ENCODE measurements at places on chromosomes 11 and 22.

DNA sequence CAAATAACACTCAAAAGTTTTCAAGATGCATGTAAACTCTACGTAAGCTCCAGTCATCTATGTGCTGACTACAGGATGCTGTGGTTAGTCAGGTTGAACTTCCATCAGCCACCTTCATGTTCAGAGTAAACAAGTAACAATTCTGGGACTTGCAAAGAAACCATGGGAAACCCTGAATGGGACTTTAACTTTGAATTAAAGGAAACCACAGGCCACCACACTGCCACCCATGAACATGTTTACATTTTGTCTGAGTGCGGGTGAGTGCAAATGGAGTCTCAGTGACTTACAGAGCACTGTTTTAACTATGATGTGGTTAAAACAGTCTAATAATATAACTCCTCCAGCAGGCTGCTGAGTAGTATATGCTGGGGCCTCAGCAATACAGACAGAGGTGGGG is 12.9 kb upstream of the SYTL2 start:
- DNase-seq: no peak

- DNase-seq: no peak
These were observed 33.7 kb downstream of the APLP2 start for GRCh38 chr11:130103296-130103814.

DNA sequence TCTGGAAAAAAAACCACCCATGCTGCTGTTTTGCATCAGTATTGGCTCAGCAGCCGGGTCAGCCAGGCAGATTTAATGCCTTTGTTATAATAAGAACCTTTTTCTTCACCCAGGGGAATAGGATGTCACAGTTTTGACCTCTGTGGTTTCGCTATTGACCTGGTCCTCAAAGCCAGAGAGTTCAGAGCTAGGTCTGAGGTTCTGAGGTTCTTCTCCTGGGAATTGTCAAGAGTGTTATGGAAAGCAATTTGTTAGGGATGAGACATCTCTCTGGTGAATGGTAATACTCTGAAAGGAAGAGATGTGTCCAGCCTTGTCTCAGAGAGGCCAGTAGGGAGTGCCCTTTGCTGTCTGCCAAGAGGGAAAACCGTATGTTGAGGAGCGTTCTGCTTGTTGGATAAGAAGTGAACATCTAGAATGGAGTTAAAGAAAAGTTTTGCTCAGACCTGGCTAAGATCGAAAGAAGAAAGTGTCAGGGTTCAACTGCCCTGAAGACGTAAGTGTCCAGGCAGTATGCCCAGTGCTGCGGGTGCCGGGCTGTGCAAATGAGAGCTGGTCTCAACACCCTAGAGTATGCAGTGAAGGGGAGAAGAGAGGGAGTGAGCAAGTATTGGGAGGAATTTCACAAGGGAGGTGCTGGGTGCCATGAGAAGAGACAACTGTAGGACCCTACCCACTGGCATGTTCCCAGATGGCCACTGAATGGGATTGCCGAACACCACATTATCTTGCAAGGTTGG is 150.9 kb upstream of the TTC12 start:
- DNase-seq: no peak

- no peak for DNase-seq
These were observed 486 bp downstream of the OOSP1 start for GRCh38 chr11:59938718-59939117.

GRCh38 chr11:39268176-39268690 is 2191.2 kb downstream of the LRRC4C start:
- DNase-seq: peak; percentile 1

- DNase-seq: peak; percentile 16
These were observed 9.4 kb downstream of the PGM2L1 start for GRCh38 chr11:74388678-74389327.

DNA sequence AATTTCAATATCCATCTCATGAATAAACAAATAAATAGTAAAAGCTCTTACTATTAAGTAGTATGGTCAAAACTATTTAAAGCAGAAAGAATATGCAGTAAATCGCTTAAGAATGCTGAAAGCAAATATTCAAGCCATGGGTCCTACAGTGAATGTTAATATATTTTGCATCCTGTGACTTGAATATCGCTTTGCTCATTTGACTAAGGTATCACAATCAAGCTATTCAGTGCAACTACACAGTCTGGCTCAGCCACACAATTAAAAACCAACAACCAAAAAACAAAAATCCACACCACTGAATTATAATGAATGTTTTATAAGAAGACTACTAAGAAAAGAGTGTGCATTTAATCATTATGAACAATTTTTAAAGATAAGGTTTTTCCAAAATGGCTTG is 45.3 kb downstream of the RAB6A start:
- no peak for DNase-seq

DNA sequence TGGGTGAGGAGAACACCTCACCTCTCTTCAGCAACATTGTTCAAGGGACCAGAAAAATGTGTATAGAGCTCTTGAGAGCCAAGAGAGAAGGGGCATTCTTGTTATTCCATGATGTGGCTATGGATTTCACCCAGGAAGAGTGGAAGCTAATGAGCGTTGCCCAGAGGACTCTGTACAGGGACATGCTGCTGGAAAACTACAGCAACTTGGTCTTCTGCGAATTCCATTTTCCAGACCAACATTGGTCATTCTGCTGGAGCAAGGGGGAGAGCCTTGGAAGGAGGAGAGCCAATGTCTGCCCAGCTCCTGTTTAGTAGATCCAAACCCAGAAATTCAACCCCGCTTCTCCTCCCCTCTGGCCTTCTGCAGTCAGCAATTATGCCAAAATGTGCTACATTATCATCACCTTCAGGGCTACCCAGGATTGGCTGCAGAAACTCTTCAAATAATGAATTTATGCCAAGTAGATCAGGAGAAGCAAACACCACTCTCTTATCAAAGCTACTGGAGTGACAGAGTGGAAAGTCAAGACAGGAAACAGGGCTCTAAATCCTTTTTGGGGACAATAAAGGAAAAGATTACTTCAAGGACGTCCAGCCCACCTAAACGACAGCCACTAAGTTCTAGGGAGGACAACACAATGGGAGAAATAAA is 707.5 kb upstream of the LUZP2 start:
- DNase-seq: no peak

GRCh38 chr11:78795621-78796261 is 221.1 kb upstream of the NARS2 start:
- DNase-seq: no peak

GRCh38 chr22:35604621-35605368 is 12.3 kb downstream of the MB start:
- DNase-seq: no peak
